Adrenal gland (tissue), 19 donors: ENCODE measurements at places on chromosomes 1 and 21. TPM values are rescaled to one million over a fixed set of nuclear protein-coding genes. Genes with fewer than 3 reads are reported as not detected.

Gene SPRR1A
- not detected for total RNA-seq

GRCh38 chr1:198671136-198671535 is 32.3 kb downstream of the PTPRC start:
- H3K27me3 ChIP-seq, result no peaks in the 10 kb centered on the region
- no peak for DNase-seq
- no peak overlapping the region for H3K27ac ChIP-seq
- H3K36me3 ChIP-seq, result no peaks in the 10 kb centered on the region
- no peaks in the 10 kb centered on the region for H3K4me1 ChIP-seq

- peaks cover 10% of the 10 kb centered on the region for H3K36me3 ChIP-seq
- DNase-seq, result no peak
- H3K4me3 ChIP-seq, result peak overlapping the region; percentile 72
- H3K27ac ChIP-seq, result peak overlapping the region; percentile 85
- H3K27me3 ChIP-seq, result no peaks in the 10 kb centered on the region
- H3K4me1 ChIP-seq, result peaks cover 28% of the 10 kb centered on the region
Observed at GRCh38 chr21:43720539-43721166, 1.7 kb downstream of the PDXK start.

- no peak overlapping the region for H3K4me3 ChIP-seq
- H3K36me3 ChIP-seq, result no peaks in the 10 kb centered on the region
- no peaks in the 10 kb centered on the region for H3K27me3 ChIP-seq
- DNase-seq, result peak; percentile 47
- H3K4me1 ChIP-seq, result no peaks in the 10 kb centered on the region
- no peak overlapping the region for H3K27ac ChIP-seq
Observed at GRCh38 chr1:185373813-185374529, 56.9 kb upstream of the IVNS1ABP start.

DNA sequence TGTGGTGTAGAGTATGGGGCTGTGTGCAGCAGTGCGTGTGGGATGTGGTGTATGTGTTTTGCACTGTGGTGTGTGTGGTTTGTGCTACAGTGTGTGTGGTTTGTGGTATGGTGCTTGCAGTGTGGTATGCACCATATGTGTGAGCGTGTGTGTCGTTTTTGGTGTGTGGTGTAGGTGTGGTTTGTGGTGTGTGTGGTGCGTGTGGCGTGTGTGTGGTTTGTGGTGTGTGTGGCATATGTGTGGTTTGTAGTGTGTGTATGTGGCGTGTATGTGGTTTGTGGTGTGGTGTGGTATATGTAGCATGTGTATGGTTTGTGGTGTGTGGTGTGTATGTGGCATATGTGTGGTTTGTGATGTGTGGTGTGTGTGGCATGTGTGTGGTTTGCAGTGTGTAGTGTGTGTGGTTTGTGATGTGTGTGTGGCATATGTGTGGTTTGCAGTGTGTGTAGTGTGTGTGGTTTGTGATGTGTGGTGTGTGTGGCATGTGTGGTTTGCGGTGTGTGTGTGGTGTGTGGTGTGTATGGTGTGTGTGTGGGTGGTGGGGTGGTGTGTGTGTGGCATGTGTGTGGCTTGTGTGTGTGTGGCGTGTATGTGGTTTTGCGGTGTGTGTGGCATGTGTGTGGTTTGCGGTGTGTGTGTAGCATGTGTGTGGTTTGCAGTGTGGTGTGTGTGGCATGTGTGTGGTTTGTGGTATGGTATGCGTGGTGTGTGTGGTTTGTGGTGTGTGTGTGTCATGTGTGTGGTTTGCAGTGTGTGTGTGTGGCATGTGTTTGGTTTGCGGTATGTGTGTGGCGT is 53.5 kb upstream of the TRAPPC10 start:
- H3K4me3 ChIP-seq, result no peak overlapping the region
- H3K36me3 ChIP-seq, result no peaks in the 10 kb centered on the region
- H3K27me3 ChIP-seq, result no peaks in the 10 kb centered on the region
- DNase-seq, result no peak

Gene ZBTB21
- 11.0 TPM for total RNA-seq

GRCh38 chr21:45982758-45983648 is 1.4 kb downstream of the COL6A1 start:
- peaks cover 29% of the 10 kb centered on the region for H3K36me3 ChIP-seq
- peak overlapping the region; percentile 52 for H3K27ac ChIP-seq
- no peaks in the 10 kb centered on the region for H3K27me3 ChIP-seq
- no peak for DNase-seq

- DNase-seq, result no peak
- no peaks in the 10 kb centered on the region for H3K27me3 ChIP-seq
- H3K4me1 ChIP-seq, result peaks cover 11% of the 10 kb centered on the region
- no peaks in the 10 kb centered on the region for H3K36me3 ChIP-seq
- H3K4me3 ChIP-seq, result no peak overlapping the region
Observed at GRCh38 chr1:164804366-164804765, 245.4 kb downstream of the PBX1 start.

GRCh38 chr21:17930093-17930492 is 110.9 kb upstream of the C21orf91 start:
- no peaks in the 10 kb centered on the region for H3K4me1 ChIP-seq
- H3K27me3 ChIP-seq, result no peaks in the 10 kb centered on the region
- no peak overlapping the region for H3K27ac ChIP-seq
- DNase-seq, result no peak
- no peak overlapping the region for H3K4me3 ChIP-seq

- no peak for DNase-seq
- H3K4me1 ChIP-seq, result no peaks in the 10 kb centered on the region
- peaks cover 12% of the 10 kb centered on the region for H3K27me3 ChIP-seq
- no peak overlapping the region for H3K27ac ChIP-seq
- no peaks in the 10 kb centered on the region for H3K36me3 ChIP-seq
Observed at GRCh38 chr21:33136847-33137502, 67.0 kb downstream of the OLIG1 start.

DNA sequence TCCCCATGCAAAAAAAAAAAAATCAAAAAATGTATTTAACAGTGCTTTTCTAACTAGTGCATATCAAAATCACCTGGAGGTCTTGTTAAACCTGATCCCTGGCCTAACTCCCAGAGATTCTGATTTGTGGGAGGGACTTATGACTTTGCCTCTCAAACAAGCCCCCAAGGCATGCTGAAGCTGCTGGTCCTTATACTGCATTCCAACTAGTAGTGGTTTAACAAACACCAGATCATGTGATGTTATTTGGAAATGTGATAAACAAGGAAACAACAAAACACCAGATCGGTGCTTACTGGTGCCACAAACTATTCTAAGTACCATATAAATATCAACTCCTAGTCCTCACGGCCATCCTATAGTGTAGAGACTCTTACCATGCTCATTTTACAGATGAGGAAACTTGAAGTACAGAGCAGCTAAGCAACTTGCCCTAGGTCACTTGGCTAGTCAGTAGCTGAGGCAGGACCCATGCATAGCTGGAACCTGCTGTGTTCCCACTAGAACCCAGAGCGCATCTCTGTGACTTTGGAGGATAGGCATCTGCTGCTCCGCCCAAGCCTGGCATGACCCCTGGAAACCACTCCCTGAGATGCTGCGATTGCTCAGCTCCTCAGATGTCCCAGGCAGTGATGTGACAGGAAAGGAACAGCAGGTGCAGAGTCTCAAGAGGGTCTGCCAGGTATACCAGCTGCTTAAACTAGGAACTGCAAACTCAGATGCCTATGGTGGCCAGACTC is 38.1 kb downstream of the SOX13 start:
- no peak for DNase-seq
- no peak overlapping the region for H3K4me3 ChIP-seq
- no peaks in the 10 kb centered on the region for H3K27me3 ChIP-seq
- H3K4me1 ChIP-seq, result peaks cover 19% of the 10 kb centered on the region
- no peak overlapping the region for H3K27ac ChIP-seq

DNA sequence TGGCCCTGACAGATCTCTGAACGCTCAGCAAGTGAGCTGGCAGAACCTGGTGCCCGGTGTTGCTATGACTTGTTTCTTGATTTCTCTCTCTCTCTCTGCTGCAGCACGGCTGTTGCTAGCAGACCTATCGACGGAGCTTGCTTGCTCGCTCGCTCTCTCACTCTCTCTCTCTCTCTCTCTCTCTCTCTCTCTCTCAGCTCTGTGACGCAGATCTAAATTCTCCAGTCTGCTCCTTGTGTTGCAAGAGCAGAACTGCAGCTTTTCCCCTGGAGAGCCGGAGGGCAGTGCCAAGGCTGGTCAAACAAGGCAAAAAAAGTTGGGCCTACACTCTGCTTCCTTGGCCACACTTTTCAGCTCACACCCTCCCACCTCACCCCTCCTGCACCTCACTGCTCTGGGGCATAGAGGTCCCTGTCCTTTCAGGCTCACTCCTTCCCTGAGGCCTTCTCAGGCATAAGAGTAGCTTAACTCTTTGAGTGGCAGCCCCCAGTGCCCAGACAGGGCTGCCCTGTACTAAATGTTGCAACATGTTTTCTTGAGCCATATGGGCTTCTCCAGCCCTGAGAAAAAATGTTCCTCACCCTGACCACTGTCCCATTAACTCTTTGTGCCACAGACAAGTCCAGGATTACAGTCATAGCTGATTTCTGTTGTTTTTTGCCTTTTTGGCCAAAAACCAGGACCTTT is 72.2 kb downstream of the CD46 start:
- H3K27ac ChIP-seq, result peak overlapping the region; percentile 98
- H3K27me3 ChIP-seq, result no peaks in the 10 kb centered on the region
- no peaks in the 10 kb centered on the region for H3K36me3 ChIP-seq
- peak; percentile 92 for DNase-seq
- H3K4me3 ChIP-seq, result peak overlapping the region; percentile 49
- peaks cover 67% of the 10 kb centered on the region for H3K4me1 ChIP-seq

GRCh38 chr1:29824511-29825273 is 588.4 kb downstream of the PTPRU start:
- DNase-seq, result no peak
- H3K27me3 ChIP-seq, result peaks cover 19% of the 10 kb centered on the region
- no peaks in the 10 kb centered on the region for H3K4me1 ChIP-seq
